Stimulated activated memory B cell treated with anti-CD40 and anti-IgM and Interleukin-4, amounts not matched to agents 10 μg/mL and 1 μg/mL and 100 μg/mL, for 72 hours (primary cell): ENCODE measurements at places on chromosomes 7 and 10.
A peak's percentile ranks its signal among the peaks of the same experiment; 100 is the strongest.

- no peak for ATAC-seq
These were observed 33.1 kb downstream of the SMC3 start for GRCh38 chr10:110600487-110601101.

- peak; percentile 62 for ATAC-seq
These were observed 114.2 kb downstream of the SPAG6 start for GRCh38 chr10:22459496-22459895.

- ATAC-seq: no peak
These were observed 11.5 kb downstream of the IKZF1 start for GRCh38 chr7:50315739-50316671.

DNA sequence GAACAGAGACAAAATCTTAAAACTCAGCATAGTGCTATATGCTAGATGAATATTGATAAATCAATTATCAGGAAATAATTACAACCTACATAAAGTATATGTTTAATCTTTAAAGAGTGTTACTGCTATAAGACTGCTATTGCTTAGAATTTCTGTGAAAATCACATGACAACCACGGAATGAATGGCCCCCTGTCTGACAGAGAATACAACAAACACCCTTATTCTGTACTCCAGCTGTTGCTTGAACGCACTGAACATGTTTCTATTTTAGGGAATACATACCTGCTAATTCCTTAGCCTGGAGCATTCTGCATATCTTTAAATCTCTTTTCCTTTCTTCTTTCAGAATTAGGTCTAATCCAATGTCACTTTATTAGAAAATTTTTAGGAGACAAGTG is 452.4 kb upstream of the PHF14 start:
- ATAC-seq: no peak

DNA sequence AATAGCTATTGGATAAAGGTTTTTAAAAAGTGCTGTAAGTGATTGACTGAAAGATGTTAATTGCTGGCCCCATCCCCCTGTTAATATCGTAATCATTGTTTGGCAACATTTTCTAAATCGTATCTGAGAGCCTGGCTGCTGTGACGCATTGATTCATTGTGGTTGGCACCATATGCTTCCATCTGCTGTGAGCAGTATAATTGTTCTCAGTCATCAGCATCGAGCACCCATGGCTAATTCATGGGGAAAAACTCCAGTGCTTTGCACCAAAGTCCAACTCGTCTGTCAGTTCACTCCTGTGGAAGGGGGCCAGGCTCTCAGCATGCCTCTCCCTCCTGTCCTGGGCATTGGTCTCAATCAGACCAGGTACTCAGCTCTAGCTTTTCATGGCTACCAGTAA is 205.2 kb downstream of the STK31 start:
- ATAC-seq: no peak

DNA sequence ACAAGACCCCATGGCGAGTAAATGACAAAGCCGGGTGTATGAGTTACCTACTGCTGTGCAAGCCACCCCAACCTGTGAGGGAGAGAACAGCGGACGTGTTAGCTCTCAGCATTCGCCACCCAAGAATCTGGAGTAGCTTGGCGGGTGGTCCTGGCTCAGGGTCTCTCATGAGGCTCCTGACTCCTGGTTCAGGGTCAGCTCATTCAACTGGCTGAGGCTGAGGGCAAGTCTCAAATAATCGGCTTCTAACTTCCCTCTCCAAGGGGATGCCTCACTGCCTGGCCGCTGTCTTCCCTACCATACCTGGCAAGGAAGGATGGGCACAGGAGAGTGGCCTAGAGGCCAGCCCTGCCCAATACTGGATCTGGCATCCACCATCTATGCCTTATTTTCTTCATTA is 94.2 kb downstream of the HTR5A start:
- ATAC-seq: no peak

DNA sequence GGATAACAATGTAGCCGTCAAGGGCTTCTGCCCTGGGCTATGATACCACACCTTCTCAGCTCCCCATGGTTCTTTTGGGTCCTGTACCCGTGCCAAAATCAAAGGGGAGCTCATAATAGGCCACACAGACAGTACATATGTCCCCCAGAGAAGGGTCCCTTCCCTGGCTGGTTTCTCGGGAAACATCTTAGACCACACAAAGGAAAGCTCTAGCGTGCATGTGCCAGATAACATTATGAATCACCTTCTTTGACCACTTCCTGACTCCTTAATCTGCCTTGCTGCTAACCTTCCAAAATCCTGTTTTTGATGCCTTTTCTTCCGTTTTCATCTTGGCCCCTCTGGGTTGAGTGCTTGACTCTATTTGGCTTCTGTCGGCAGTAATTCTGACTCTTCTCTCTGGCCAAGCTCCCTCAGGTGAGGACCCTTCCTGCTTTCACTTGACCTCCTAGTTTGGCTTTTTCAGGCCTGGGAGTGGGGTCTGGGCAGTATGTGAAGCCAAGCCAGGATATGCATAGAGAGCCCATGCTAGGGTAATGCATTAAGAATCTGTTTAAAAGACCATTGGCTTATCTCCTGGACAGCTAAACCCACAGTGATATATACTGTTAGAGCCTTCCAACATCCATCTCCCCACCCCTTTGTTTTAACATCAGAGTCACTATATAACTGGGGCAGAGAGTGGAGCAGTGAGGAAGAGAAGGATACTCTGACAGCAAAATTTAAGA is 84.8 kb downstream of the ANLN start:
- ATAC-seq: peak; percentile 43

DNA sequence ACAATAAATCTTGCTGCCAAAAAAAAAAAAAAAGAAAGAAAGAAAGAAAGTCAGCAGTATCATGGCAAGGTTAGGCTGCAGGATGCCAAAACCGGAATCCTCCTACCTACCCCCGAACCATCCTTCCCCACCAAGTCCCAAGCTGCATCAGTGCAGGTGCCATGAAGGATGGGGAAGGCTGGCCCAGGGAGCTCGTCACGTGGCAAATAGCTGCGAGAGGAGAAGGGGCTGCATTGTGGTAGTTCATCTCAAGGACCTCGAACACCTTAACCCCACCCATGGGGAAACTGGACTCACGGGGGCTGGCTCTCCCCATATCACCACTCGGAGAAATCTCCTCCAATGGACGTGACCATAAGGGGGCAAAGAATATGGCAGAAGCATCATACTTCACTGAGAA is 86.2 kb downstream of the TACC2 start:
- ATAC-seq: no peak

DNA sequence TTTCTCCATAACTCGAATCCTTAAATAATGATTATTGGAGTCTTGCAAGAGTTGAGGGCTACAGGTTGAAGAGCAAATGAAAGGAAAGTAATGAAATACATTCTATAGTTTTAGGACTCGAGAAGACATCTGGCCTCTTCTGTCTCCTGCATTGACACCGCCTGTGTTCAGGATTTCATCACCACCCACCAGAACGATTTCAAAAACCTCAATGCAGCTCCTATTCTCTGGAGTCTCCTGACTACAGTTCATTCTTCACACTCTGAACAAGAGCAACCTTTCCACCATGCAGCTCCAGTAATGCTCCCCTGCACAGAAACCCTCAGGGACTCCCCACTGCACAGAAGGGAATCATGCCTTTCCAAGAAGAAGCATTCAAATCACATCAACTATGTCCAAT is 5.5 kb downstream of the IL15RA start:
- no peak for ATAC-seq

DNA sequence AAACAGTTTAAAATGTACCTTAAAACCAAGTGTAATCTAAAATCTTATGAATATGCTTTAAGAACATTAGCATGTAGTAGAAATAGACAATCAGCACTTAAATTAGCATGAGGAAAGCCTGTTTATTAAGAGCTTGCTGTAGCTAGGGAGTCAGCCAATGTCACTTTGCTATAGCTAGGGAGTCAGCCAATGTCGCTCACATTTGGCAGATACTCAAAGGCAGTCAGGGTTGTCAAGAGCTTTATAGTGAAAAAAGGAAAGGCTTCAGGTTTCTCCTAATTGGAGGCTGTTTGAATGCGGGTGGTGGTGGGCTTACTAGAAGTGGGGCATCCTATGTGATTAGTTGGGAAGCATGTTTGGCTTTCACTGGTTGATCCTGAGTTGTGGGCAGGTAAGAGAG is 226.2 kb upstream of the DGKB start:
- no peak for ATAC-seq

DNA sequence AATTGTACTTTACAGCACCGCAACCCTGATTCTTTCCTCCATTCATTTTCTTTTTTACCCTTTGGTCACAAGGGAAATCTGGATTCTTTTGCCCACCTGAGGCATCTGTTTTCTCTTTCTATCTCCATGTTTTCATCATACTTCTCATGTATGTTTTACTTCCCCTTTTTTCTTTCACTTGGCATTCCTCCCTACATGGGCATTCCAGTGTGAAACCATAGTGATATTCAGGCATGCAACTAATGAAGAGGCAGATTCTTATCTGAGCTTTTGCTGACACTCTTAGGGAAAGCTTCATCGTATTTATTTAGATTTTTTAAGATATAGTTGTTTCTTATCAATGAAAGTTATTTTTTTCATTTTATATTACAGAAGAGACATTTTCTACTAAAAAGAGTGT is 405.2 kb upstream of the TEX47 start:
- no peak for ATAC-seq
